Activated CD4-positive, alpha-beta T cell treated with anti-CD3 and anti-CD28 coated beads, Interleukin-2, amount 10 ng/mL, durations not matched to agents 7 days and 5 days (primary cell): ENCODE measurements at places on chromosomes 7 and 10.

DNA sequence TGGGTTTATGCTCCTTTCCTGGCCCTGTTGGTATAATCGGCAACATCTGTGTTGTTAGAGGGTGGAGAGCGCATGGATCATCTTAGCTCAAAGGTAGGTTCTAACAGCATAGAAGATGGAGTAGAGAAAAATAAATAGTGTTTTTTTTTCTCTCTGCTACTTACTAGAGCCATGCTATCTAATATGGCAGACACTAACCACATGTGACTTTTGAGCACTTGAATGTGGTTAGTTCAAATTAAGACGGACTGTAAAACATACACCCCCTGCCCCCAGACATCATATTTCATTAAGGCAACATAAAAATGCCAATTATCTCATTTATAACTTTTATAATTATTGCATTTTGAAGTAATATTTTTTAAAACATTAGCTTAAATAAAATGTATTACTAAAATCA is 525.1 kb downstream of the KIF20B start:
- DNase-seq, result no peak

GRCh38 chr7:76428868-76429805 is 4.4 kb downstream of the ZP3 start:
- no peak for DNase-seq

- DNase-seq, result no peak
These were observed 22.6 kb downstream of the PNPLA8 start for GRCh38 chr7:108503112-108504026.

GRCh38 chr10:33009244-33010131 is 51.5 kb upstream of the ITGB1 start:
- no peak for DNase-seq

DNA sequence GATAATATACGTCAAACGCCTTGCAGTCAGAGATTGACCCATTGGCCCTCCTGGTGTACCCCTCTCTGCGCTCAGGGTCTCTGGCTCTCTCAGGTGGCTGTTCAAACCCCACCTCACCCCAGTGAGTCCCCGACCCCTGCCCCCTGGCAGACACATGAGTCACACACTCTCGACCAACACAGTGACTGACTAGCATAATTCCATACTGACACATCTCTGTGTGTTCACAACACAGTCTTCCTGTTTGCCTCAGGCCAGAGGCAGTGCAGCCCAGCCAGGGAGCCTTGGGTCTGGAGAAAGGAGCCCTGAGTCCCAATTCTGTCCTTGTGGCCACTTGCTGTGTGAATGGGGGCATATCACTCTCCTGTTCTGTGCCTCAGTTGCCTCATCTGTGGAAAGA is 40.1 kb downstream of the PALD1 start:
- DNase-seq, result no peak

GRCh38 chr7:36747280-36748016 is 23.2 kb upstream of the AOAH start:
- no peak for DNase-seq

GRCh38 chr7:2355705-2356008 is 1.0 kb downstream of the EIF3B start:
- DNase-seq, result no peak

- no peak for DNase-seq
These were observed 25.3 kb downstream of the CCDC126 start for GRCh38 chr7:23622506-23622925.

- DNase-seq, result no peak
These were observed 5.0 kb downstream of the NPC1L1 start for GRCh38 chr7:44536090-44536489.

GRCh38 chr7:111205251-111205650 is 114.3 kb downstream of the LRRN3 start:
- DNase-seq, result no peak

DNA sequence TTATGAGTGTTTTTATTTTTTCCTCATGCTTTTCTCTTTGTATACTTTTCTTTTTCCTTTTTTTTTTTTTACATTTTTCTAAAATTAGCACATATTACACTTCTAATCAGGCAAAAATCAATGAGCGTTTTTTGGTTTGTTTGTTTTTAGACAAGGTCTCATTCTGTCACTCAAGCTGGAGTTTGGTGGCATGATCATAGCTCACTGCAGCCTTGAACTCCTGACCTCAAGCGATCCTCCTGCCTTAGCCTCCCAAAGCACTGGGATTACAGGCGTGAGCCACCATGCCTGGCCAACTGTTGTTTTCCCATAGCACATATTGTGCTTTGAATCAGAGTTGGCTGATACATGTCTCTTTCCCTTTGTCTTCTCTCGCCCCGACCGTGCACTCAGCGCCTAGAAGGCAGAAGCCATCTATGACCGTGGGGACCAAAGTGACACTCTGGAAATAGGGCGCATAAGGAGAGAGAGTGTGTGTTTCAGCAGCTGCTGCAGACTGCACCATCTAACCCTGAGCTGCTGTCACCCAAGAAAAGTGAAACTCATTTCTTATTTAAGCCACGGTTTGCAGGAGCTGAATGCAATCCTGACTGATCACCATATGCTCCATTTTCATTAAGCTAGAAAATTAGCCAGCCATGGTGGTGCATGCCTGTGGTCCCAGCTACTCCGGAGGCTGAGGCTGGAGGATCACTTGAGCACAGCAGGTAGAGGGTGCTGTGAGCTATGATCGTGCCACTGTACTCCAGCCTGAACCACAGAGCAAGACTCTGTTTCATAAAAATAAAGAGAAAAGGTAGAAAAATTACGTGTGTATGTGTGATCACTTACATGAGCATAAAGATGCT is 41.4 kb upstream of the GTF2I start:
- DNase-seq, result no peak

- no peak for DNase-seq
These were observed 50.6 kb upstream of the UBE3C start for GRCh38 chr7:157088136-157088535.

DNA sequence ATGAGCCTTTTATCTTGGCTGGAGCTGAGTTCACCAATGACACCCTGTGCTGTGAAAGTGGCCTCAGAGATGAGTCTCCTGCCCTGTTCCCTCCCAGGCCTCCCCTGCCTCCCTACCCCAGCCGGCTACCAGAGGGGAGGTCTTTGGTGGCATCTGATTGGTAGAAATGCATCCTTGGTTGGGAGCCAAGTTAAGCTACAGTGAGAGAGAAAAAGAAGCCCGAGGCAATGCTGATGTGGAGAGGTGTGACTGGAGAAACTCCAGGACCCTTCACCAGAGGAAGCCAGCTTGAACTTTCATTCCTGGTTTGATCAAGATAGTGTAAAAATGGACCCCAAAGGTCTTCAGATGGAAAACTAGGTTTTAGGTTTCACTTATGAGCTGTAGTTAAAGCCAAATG is 191.1 kb upstream of the TCF7L2 start:
- no peak for DNase-seq

- DNase-seq, result no peak
These were observed 3.3 kb downstream of the NPS start for GRCh38 chr10:127552446-127552845.

GRCh38 chr7:100875356-100875751 is 451 bp downstream of the SRRT start:
- peak; percentile 61 for DNase-seq

DNA sequence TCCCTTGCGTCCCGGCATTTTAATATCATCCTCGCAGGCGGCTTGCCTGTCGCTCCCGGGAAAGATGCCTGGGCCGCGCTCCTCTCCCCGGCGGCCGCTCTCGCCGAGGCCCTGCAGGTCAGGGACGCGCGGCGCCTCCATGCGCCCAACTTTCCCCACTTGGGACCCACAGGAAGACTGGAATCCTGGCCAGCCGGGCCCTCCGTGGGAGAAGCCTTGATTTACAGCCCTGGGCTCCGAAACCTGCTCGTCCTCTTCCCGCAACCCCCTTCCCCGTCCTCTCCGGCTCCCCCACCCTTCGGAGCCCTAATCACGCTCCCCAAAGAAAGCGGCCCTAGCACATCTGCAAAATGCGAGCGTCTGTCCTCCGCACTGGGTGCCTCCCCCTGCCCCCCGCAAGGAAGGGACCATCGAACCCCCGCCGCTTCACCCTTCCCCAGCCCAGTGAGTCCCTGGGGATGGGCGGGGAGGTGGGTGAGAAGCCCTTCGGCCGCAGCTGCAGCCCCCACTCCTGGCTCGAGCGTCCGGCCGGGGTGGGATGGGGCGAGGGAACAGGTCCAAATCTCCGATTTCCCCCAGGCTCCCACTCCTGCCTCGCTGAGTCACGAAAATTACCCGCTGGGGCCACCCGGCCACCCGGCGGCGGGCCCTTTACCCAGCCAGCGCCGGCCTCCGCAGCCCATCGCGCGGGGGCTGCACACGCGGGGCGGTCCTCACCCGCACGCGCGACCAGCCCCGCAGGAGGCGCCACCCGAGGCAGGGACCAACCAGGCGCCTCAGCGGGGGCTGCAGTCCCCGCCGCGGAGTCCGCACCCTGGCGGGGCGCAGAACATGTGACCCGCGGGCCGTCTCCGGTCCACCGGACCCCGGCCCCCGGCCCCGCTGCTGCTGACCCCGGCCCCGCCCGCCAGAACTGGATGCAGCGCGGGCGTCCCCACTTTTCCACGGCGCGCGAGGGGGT is 695 bp downstream of the HSPA12A start:
- no peak for DNase-seq

GRCh38 chr7:90483251-90483650 is 13.8 kb downstream of the PTTG1IP2 start:
- DNase-seq, result no peak

- DNase-seq, result no peak
These were observed 52.5 kb upstream of the SEPTIN7 start for GRCh38 chr7:35748371-35748770.

- no peak for DNase-seq
These were observed 257.1 kb downstream of the GLI3 start for GRCh38 chr7:41979834-41980307.

DNA sequence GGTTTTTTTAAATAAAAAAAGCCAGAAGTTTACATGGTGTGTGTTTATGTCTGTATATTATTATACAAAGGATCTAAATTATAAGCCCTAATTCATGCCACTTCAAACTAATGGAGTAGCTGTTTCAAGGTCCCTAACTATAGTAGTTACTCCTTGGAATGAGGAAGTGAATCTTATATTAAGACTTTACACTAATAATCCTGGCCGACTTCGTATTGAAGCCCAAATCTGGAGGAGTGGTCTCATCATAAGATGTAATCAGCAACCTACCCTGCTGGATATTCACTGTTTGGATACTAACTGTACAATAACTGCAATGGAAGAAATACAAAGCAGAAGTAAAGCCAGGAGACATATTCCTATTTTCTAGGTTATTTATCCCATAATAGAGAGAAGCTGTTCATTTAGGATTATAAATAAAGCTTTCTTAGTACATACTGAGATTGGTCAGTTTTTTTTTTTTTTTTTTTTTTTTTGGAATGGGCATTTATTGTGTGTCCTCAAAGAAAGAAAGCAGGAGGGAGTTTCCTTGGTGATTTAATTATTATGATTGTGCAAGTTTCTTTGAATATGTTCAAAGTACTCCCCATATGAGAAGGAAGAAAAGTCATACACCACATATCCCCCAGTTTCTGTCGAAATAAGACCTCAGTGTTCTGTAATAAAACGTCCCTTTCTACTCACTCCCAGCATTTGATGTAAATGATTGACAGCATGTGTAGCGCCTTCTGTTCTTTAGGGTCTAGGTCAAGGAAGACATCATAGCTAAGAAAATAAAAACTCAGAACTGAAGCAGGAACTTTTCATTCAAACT is 397.8 kb downstream of the EXOC4 start:
- DNase-seq, result no peak

GRCh38 chr7:105975770-105976417 is 12.8 kb downstream of the CDHR3 start:
- no peak for DNase-seq

- no peak for DNase-seq
These were observed 104.1 kb downstream of the GRB10 start for GRCh38 chr7:50678586-50678985.

DNA sequence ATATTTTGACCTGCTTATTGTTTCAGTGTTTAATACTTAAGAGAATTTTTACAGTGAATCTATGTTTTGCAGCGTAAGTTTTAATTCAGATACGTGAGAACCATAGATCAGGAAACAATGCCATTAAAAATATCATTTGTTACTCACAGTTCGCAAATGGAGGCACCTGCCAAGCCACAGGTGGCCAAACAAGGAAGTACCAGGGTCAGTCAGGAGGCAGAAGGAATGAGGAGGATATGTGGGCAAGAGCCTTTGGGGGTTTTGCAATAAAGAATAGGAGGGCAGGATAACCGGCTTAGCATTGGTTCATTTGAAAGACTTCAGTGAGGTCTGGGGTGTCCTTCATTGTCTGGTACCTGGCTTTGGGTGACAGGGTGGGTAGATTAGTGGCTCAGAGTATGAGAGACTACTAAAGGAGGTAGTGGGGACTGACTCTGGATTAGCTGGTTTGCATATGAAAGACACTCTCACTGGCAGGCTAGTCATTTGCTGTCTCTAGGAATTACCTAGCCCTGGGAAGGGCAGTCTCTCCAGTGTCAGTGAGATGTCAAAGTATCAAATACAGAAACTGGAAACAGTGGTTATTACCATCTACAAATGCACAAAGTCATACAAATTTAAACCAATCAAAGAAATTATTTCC is 132.2 kb upstream of the CAV2 start:
- DNase-seq, result no peak

DNA sequence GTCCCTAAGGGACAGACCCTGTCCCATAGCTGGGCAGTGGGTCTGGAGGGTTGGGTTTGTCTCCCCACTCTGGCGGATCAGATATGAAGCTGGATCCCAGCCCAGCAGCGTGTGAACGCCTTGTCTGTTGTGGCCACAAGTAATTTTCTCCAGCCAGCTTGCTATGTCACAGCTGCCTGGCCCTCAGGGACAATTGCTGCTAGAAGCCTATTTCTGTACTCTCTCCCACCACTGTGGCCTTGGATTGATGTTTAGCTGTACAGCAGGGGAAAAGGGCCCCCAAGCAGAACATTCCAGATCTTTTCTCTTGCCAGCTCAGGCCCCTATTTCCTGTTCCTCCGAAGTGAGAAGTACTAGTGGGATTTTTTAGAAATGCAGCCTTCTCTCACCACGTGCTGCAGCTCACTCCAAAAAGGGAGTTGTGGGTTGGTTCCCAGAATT is 53.5 kb upstream of the WAC start:
- no peak for DNase-seq

DNA sequence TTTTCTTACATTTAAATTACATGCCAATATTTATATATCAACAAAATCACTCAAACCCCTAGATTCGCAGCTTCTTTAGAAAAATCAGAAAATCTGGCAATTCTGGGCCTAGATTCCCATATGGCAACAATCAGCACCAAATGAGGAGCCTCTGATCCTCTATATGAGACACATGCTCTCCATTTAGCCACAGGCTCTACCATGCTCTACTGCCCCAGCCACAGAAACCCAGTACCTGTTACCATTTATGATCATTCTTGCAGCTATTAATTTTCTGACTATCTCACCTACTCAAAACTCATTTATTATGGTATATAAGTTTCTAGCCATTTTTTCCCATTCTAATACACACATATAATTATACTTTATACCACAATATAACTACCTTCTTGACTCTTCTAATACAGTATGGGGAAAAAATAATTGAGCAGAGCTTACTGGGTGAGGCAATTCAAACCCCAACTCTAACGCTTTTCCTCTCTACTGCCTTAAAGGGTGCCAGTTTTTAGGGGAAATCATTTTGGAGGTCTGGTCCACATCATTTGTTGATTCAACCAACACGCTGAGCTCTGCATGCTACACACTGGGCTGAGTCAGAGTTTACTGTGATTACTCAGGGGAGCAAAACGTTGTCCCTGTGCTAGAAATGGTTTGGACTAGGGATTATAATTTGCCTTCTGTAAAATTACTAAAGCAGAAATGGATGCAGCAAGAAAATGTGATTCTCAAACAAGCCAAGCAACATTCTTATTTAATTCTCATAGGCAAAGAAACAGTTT is 11.6 kb downstream of the PDLIM1 start:
- no peak for DNase-seq
